Gastrocnemius medialis (tissue), 4 donors: ENCODE measurements at places on chromosomes 13 and 19.
A peak's percentile ranks its signal among the peaks of the same experiment; 100 is the strongest.

- peak; percentile 27 for DNase-seq
These were observed 2.0 kb downstream of the ZNF823 start for GRCh38 chr19:11736696-11737095.

- no peak for DNase-seq
These were observed 47.6 kb downstream of the CHST8 start for GRCh38 chr19:33669376-33669775.

- no peak for DNase-seq
These were observed 533 bp downstream of the LRCH1 start for GRCh38 chr13:46553521-46553885.

DNA sequence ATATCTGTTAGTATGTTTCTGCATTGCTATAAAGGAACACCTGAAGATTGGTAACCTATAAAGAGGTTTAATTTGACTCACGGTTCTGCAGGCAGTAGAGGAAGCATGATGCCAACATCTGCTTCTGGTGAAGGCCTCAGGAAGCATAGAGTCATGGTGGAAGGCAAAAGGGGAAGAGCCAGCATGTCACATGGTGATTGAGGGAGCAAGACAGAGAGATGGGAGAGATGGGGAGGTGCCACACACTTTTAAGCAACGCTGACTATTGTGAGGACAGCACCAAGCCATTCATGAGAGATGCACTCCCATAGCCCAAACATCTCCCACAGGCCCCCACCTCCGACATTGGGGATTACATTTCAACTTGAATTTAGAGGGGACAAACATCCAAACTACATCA lies 32.8 kb downstream of the COG6 start:
- DNase-seq: no peak

DNA sequence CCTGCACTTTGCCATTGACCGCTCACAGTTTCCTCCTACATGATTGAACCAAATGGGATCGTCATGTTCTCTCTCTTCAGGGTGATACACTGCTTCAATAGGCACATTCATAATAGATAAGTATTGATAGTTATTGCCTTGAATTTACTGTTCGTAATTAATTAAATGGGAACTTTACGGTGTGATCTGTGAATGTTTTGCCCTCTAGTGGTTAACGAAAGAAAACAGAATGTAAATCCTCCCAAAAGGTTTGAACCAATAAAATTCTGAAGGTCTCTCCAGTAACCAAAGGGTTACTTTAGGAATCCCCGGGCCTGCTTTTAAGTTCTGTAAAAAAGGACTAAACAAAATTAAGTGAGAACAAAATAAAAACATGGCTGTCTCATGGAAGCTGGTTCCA lies 389.3 kb downstream of the DACH1 start:
- no peak for DNase-seq

GRCh38 chr13:46389457-46390451 lies 2.7 kb upstream of the RUBCNL start:
- no peak for DNase-seq

GRCh38 chr19:47006496-47006895 lies 13.1 kb upstream of the NPAS1 start:
- no peak for DNase-seq

GRCh38 chr13:111336666-111337065 lies 16.2 kb downstream of the TEX29 start:
- DNase-seq: no peak

DNA sequence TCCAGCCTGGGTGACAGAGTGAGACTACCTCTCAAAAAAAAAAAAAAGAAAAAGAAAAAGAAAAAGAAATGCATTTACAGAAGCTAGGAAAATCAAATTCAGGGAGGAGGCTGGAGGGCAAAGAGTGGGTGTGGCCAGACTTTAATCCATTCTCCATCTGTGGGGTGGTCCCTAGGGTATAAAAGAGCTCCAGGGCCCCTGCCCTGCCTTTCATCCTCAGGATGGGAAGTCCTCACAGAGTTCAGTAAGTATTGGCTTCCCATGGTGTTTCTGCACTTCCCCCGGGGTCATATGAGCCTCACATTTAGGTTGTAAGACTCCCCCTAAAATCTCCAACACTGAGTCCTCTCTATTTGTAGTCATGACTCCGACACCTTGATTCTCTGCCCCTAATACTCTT lies 33.0 kb downstream of the DPRX start:
- no peak for DNase-seq

DNA sequence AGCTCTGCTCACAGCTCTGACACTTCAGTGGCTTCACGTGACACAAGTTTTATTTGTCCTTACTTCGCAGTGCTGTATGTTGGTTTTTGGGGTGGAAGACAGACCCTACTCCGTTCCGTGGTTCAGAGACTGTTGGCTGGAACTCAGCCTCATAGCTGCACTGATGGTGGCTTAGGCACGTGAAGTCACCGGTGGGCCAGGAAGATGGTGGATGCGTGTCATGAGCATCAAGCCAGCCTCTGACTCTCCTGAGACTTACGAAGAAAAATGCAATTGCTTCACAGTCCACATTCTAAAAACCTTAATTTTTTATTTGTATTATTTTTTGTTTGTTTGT lies 161.4 kb upstream of the SOX1 start:
- no peak for DNase-seq

GRCh38 chr13:48496271-48497161 lies 36.4 kb downstream of the RCBTB2 start:
- no peak for DNase-seq

GRCh38 chr13:39444866-39445265 lies 158.1 kb downstream of the LHFPL6 start:
- no peak for DNase-seq

DNA sequence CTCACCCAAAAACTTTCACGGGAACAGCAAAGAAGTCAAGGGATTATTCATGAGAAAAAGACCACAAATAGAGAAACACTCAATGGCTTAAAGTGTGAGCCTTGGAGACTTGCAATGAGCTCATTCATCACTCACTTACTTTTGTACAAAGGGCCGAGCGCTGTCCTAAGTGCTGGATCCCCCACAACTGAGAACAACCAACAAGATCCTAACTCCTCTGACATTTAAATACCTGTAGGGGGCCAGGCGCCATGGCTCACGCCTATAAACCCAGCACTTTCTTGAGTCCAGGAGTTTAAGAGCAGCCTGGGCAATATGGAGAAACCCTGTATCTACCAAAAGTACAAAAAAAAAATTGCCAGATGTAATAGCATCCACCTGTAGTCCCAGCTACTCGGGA lies 29.4 kb upstream of the ZNF507 start:
- DNase-seq: no peak

GRCh38 chr19:31500946-31501345 lies 151.7 kb upstream of the TSHZ3 start:
- DNase-seq: no peak

DNA sequence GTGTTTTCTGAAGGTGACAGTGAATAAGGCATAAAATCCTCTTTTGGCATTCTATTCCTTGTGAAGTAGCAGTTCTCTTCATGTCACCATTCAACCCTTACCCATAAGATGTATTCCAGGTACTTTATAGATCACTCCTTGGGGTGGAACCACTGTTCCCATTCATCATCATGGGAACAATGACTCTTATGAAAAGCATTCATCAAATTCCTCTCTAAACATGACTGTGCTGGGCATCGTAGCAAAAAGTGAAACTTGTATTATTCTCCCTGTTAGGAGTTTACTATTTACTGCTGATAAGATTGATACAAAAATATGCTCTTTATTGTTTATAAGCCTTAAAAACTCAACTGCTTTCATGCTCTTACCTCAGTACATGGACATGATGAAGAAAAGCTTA lies 793.4 kb downstream of the LIG4 start:
- no peak for DNase-seq

- DNase-seq: peak; percentile 91
These were observed at the start of gene TRPM4 for GRCh38 chr19:49157445-49158224. TRPM4 (plus strand) TSS chr19:49157792; CDS start chr19:49157867, 75 bp downstream.

DNA sequence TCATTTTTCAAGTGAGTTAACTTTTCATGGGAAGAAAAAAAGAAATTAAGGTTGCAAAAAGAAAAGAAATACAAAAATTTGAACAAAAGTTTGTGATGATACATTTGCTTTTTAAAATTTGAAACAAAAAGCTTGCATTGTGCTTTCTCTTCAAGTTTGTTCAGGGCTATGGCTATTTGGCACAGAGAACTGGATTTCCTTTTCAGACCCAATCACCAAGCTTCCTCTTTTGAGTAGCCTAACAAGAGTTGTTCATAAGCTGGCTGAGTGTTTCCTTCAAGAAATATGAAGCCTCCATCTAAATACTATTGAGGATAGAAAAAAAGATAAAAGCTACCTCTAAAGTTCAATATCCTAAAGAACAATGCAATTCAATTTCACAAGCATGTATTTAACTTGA lies 787.8 kb downstream of the LIG4 start:
- DNase-seq: no peak

DNA sequence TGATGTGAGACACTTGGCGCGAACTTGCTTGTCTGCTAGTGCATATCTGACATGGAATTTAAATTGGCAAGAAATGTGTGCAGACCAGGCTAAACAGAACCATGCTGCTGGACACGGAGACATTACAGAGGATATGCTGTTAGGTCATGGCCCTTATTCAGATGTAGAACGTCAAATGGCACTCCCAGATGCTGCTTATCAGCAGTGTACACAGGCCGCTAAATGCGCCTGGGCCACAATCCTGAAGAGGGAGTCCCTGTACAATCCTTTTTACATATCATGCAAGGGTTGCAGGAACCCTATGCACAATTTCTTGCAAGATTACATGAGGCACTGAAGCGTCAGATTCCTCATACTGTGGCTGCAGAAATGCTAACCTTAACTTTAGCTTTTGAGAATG lies 9.3 kb downstream of the ZNF350 start:
- no peak for DNase-seq

GRCh38 chr13:97254816-97255215 lies 32.7 kb downstream of the MBNL2 start:
- DNase-seq: no peak

GRCh38 chr13:74017301-74018061 lies 116.7 kb downstream of the KLF12 start:
- DNase-seq: no peak

GRCh38 chr13:98048265-98048664 lies 94.6 kb upstream of the FARP1 start:
- DNase-seq: no peak

GRCh38 chr13:110826861-110827672 lies 87.8 kb downstream of the ANKRD10 start:
- DNase-seq: no peak

DNA sequence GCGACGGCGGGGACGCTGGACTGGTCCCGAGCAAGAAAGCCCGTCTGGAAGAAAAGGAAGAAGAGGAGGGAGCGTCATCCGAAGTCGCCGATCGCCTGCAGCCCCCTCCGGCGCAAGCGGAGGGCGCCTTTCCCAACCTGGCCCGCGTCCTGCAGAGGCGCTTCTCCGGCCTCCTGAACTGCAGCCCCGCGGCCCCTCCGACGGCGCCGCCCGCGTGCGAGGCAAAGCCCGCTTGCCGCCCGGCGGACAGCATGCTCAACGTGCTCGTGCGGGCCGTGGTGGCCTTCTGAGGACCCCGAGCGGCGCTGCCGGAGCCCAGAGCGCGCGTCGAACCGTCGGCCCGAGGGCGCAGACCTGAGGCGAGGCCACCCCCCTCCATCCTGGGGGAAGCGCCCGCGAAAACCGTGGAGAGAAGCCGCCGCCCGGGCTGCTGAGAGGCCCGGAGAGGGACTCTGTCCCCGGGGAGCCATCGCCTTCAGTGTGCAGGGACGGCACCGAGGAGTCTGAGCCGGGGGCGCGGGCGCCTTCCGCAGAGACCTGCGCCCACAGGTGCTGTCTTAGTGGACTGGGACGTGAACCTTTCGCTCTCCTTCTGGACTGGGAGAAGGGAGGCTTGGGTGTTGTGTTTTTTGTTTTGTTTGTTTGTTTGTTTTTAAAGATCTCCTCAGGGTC lies 3.5 kb downstream of the IER2 start:
- DNase-seq: no peak

DNA sequence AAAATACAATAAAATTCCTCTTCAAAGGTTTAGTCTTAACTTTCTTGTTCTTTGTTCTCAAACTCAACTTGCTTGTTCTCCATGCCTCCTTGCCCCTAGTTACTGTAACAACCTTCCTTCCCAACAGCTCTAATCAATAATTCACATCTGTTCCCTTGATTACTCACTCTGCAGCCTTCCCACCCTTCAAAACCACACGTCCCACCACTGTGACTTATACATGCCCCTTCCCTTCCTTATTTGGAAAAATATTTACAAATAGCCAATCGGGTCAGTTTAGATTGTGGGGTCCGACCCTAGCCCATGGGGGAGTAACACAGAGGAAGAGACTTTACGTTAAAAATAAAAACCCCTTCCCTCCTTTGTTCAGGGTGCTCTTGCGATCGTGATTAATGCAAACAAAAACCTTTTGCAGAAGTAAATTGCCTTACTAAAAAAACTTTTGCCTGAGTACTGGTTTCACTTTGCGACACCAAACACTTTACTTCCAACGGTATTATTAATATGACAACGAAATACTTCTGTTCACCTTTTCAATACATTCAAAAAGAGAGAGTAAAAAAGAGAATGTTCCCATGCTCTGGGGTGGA lies 512 bp upstream of the ZNF93 start:
- DNase-seq: no peak

- DNase-seq: no peak
These were observed 17.1 kb downstream of the CLN5 start for GRCh38 chr13:77009011-77009410.

GRCh38 chr13:28237944-28238343 lies 99.6 kb downstream of the PAN3 start:
- DNase-seq: no peak

DNA sequence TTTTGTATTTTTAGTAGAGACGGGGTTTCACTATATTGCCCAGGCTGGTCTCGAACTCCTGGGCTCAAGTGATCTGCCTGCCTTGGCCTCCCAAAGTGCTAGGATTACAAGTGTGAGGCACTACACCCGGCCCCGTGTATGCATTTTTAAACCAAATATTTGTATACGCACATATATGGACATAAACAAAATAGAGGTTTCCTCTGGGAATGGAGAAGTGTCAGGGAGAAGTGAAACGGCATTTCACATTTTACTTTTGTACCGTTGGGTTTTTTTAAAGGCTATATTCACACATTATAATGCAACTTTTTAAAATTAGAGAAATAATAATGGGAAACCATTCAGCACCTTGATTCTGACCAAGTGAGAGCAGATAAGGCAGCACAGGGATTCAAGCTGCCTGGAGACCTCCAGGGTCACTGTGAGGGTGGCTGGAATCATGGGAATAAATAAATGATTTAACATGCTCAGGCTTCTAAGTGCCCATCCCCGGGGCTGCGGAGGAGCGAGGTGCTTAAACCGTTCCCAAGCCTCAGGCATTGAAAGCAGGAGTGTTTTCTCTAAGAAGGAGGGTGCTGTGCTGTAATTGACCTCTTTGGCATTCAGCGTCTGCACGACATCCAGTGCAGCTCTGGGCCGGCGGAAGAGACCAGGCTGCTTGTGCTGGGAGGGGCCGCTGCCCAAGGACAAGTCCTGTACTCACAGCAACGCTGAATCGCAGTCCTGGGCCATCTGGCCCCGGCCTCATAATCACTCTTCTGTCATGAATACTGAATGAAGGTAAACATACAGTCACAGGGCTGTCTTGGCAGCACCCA lies 24.7 kb downstream of the GPR42 start:
- DNase-seq: no peak

GRCh38 chr19:44753932-44754749 lies 5.6 kb downstream of the BCL3 start:
- DNase-seq: peak; percentile 84
